ENCODE measurements at places on chromosomes 7 and 10.

GRCh38 chr7:11437994-11438393 lies 394.0 kb downstream of the THSD7A start:
- no peak for DNase-seq

- no peak for DNase-seq
Observed at GRCh38 chr10:93580828-93581227, 14.4 kb downstream of the FFAR4 start.

DNA sequence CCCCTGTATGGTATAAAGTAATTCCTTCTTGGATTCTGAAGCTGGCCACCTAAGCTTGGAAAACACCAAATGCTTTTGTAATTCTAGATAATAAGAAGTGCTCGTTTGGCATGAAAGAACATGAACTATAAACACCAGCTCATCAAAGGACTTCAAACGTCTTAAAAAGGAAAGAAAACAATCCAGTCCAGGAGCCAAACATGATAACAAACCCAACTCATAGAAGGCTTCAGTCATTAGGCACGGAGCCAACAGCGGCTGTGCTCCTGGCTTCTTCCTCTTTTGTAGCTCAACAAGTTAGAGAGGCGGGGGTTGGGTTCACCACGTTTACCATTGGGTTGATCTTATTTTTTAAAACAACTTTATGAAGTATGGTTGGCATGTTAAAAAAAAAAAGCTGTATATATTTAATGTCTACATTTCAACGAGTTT lies 56.4 kb upstream of the ECHDC3 start:
- no peak for DNase-seq

DNA sequence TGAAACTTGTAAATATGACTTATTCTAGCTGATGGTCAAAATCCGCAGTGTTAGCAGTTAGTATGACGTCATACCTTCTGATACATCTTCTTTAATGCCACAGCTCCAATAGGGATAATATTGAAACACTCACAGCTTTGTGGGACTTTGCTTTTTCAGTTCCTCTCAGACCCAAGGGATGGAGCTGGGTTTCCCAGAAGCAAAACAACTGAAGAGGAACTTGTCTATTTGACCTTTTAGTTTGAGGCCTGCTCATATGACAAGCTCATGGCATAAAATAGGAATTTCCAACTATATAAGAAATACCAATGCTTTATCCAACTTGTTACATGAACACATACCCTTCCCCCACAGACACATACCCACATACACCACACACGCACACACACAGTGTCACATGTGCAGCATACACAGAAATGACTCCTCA lies 31.6 kb upstream of the C10orf67 start:
- DNase-seq: no peak

DNA sequence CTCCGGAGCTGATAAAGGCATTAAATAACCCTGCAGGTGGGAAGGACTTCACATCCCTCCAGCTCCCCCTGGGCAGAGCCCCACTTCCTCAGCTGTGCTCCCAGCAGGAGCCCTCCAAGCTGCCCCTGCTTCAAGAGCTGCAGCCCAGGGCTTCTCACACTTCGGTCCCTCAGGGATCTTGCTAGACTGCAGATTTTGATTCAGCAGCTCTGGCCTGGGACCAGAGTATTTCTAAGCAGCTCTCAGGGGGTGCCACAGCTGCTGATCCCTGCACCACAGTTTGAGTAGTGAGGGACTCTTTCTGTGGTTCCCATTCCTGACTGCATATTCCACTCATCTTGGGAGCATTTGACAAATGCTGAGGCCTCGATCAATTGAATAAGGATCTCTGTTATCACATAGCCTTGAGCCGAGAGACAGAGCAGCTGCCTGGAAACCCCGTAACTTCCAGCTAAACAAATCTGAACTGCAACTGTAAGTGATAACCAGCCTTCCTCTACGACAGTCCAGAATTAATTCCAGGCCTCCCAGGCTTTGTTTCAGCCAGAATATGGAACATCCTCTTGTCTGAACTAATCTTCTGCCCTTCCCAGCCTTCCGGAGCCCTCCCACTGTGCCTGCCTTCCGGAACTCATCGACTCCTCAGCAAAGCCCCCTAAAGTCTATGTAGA lies 161.4 kb downstream of the CCDC3 start:
- DNase-seq: no peak

Measured in activated CD4-positive, alpha-beta T cell treated with anti-CD3 and anti-CD28 coated beads, Interleukin-2, amount 50 U/mL, for 24 hours (primary cell).